ENCODE measurements at places on chromosomes 7 and 10.
A peak's percentile ranks its signal among the peaks of the same experiment; 100 is the strongest.

DNA sequence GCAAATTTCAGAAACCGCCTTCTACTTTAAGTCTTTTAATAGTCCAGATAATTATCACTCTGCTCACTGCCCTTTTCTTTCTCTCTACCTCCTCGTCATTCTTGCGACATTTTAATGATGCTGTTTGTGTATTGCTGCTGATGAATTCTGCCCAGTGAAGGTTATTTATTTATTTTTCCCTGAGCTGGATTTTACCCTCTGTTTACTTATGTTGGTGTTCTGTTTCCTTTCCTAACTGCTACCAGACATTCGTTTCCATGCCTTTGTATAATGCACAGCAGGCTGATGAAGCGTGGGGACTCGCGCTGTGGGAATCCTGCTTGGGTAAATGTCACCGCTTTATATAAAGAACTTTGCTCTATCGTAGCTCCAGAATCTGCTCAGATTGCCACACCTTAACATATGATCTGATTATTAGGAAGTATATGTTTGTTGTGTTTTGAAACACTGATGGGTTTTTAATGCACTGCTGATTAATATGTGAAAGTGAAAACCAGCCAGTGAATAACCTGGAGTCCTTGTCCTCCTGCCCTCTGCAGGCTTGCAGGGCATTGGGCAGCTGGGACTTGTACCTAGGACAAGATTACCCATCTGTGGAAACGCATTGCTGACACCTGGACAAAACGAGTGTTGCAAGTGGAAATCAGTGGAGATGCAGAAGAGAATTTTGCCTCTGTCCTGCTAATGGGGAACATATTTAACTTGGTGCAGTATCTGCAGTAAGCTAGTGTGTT, 291.5 kb downstream of the SDK1 start:
- no peak for DNase-seq

- DNase-seq = peak; percentile 62
These were observed 39.3 kb downstream of the SEPTIN7 start for GRCh38 chr7:35839860-35840854.

DNA sequence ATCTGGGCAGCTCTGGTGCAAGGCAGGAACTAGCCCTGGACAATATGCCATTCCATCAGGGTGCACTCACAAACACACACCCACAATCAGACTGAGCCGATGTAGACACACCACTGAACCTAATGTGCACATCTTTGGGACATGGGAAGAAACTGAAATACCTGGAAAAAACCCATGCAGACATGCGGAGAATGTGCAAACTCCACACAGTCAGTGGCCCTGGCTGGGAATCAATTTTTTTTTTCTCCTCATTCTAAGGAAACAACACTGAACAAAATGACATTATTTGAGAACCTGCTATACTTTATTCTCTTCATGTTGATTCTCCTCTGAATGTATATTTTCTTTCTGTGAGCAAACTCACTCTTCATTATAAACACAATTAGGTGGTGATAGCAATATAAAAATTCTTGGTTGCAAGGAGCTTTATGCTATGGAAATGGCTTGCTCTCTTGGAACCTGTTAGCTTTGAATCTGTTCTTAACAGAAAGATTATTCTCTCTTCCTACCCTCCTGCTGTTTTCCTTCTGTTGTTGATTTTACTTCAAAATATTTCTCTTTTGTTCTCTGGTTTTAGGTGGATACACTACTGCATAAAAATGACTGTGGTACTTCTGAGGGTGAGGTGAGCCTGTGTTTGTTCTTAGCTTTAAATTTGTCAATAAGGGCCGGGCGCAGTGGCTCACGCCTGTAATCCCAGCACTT, 33.0 kb upstream of the MICU1 start:
- no peak for DNase-seq

GRCh38 chr7:79529214-79529880, 75.9 kb upstream of the MAGI2 start:
- DNase-seq = no peak

- no peak for DNase-seq
These were observed 104.4 kb upstream of the MACROH2A2 start for GRCh38 chr10:69948261-69948660.

GRCh38 chr10:125592897-125593296, 90.1 kb downstream of the TEX36 start:
- no peak for DNase-seq

DNA sequence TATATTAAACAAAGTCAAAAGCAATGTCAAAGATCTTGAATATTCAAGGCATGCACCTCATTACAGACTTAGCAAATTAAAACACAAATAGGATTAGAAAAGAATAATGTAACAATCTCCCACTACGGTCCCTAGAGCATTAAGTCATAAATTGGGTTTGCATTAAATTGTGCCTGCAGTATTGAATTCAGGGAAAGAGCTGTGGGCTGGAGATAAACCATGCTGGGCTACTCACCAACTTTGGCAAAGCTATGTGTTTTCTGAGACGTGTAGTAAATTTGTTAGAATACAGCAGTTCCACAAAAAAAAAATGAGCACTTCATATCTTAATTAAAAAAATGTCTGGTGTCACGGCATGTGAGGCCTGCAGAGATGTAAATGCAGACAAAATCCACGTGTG, 241.6 kb downstream of the SNX10 start:
- DNase-seq = no peak

- DNase-seq = no peak
These were observed 27.7 kb upstream of the DNAAF5 start for GRCh38 chr7:698515-699475.

- no peak for DNase-seq
These were observed at the start of gene ADARB2 for GRCh38 chr10:1737222-1738061. Gene ADARB2, minus strand, starts transcription at chr10:1737525.

GRCh38 chr7:28708033-28708951, 249.8 kb downstream of the TRIL start:
- DNase-seq = no peak

DNA sequence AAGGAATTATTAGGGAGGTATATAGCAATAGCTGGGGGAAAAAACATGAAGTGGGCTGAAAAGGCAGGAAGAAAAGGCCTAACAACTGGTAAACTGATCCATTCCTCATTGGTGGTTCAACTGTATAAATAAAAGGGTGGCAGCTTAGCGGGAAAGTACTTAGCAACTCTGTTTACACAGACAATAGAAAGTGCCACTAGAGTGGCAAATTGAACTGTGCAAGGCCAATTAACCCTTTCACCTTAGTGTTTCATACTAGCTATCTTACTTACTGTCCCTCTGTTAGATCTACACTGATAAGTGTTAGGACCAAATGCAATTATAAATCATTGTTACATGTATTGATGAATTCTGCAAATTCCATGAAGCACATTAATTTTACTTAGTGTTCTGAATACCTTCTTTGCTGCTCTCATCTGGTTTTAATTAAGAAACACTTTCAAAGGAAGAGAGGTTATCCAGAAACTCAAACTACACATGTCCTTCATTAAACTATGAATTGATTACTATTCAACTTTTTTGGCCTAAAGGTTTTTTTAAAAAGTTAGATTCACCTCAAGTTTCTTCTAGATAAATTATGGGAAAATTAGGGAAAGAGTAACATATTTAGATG, 28.0 kb downstream of the DNAJC1 start:
- DNase-seq = no peak

GRCh38 chr7:51141451-51142003, 175.1 kb downstream of the COBL start:
- no peak for DNase-seq

DNA sequence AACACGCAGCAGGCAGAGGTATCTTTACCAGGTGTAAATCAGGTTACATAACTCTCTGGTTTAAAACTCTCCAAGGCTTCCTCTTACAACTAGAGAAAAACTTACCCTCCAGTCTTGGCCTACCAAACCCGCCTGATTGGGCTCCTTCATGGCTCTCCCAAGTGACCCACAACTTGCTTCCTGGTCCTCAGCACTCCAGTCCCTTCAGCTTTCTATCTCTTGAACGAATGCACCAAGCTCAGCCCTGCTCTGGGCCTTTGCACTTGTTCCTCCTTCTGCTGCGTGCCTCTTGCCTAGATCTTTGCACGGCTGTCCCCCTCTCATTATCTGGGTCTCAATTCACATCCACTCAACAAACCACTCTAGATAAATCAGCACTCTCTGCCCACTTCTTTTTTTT, 32.7 kb upstream of the DLD start:
- no peak for DNase-seq

- DNase-seq = peak; percentile 25
These were observed 132.4 kb downstream of the DNAH11 start for GRCh38 chr7:21675255-21675654.

DNA sequence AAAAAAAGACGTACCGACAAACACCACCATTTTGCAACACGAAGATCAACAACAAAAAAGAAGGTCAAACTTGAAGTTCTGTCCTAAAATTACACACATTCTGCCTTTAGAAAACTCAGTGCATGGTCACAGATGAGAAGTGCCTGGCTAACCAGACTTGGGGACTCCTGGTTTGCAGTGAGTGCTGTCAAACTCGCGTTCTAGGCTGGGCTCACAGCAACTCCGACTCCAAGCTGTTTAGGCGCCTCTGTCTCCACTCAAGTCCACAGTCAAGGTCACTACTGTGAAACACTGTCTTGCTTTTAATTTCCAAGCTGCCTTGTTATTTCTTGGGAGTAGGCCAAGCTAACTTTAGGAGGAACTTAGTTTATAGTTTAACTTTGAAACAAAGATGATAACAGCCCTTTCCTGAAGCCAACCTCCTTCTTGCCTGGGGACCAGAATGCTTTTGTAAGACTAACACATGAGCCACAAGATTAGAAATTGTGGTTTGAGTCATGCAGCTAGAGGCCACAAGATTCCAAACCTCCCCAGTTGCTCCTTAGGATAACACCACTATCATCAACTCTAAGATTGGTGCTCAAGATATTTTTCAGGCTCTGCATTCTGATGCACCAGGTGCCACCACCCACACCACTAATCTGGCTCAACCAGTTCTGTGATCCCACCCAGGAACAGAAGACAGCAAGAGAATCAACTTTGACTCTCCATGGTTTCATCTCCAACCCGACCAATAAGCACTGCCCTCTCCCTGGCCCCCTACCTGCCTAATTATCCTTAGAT, 1.1 kb upstream of the DNAAF5 start:
- no peak for DNase-seq

GRCh38 chr7:19203686-19204085, 58.5 kb upstream of the FERD3L start:
- no peak for DNase-seq

Data from HTR-8/SVneo (cell line).